Colonic mucosa (tissue), 4 donors: ENCODE measurements at places on chromosomes 7 and 10. TPM values are rescaled to one million over a fixed set of nuclear protein-coding genes. Genes with fewer than 3 reads are reported as not detected.

Gene DMBT1
- total RNA-seq, result 33.6 TPM

Gene IFIT1B
- not detected for total RNA-seq

- no peak for DNase-seq
- H3K4me3 ChIP-seq, result no peak overlapping the region
- H3K27me3 ChIP-seq, result no peaks in the 10 kb centered on the region
- no peaks in the 10 kb centered on the region for H3K4me1 ChIP-seq
- no peak overlapping the region for H3K27ac ChIP-seq
- no peaks in the 10 kb centered on the region for H3K36me3 ChIP-seq
Measured at GRCh38 chr10:11140963-11141362, 123.3 kb downstream of the CELF2 start.

- DNase-seq, result no peak
- no peak overlapping the region for H3K4me3 ChIP-seq
- no peak overlapping the region for H3K27ac ChIP-seq
Measured at GRCh38 chr7:116679500-116679899, 7.5 kb downstream of the MET start.

- H3K27me3 ChIP-seq, result no peaks in the 10 kb centered on the region
- H3K36me3 ChIP-seq, result no peaks in the 10 kb centered on the region
- no peak overlapping the region for H3K4me3 ChIP-seq
- H3K4me1 ChIP-seq, result no peaks in the 10 kb centered on the region
Measured at GRCh38 chr7:158543840-158544239, 43.8 kb downstream of the PTPRN2 start.

- no peaks in the 10 kb centered on the region for H3K27me3 ChIP-seq
- H3K4me3 ChIP-seq, result no peak overlapping the region
- no peak overlapping the region for H3K27ac ChIP-seq
- H3K36me3 ChIP-seq, result no peaks in the 10 kb centered on the region
Measured at GRCh38 chr7:28071570-28071969, 109.0 kb downstream of the JAZF1 start.
